ENCODE measurements at places on chromosomes 7 and 10.

- no peak for DNase-seq
Measured at GRCh38 chr7:12882710-12883109, 195.3 kb downstream of the ARL4A start.

DNA sequence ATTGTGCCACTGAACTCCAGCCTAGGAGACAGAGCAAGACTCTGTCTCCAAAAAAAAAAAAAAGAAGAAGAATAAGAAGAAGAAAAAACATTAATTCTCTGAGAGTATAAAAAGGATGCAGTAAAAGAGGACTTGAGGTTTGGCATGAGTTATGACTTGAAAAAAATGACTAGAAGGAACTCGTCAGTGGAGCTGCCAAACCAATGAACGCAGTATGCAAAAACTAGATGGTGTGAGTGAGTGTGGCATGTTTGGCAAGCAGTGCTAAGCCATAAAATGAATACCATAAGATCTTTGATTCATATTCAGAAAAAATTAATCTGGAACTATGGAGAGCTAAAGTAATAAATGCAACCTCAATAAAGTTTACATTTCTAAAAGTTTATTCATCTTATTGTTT is 68.6 kb upstream of the MEOX2 start:
- no peak for DNase-seq

- no peak for DNase-seq
Measured at GRCh38 chr10:96280859-96281258, 9.5 kb upstream of the BLNK start.

GRCh38 chr7:22944510-22944909 is 69.4 kb downstream of the HYCC1 start:
- no peak for DNase-seq

DNA sequence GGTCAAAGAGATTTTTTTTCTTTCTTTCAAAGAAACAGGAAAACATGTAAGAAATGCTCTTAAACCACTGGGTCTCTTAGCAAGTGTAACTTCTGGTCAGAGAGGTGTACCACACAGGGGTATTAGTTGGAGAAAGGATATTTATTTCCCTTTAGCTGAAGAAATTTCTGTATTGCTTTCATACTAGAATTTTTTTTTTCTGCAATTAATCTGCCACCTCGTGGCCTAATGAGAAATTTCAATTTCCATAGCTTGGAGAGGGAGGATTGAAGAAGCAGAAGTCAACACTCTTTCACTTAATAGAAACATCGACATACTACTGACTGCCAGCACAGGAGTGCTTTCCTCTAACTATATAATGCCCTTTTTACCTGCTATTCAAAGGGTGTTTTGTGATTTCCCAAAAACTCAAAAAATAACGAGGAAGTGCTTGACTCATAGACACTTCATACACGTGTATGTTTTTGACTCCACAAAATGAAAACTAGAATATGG is 177.6 kb upstream of the NAMPT start:
- DNase-seq, result peak; percentile 34

- no peak for DNase-seq
Measured at GRCh38 chr10:69372126-69372980, 44.4 kb downstream of the TACR2 start.

Measured in CD4-positive, alpha-beta T cell treated with Interleukin-2 at 100 ng/mL for 4 hours (primary cell).